ENCODE measurements at places on chromosomes 16 and 17. TPM values are rescaled to one million over a fixed set of nuclear protein-coding genes. Genes with fewer than 3 reads are reported as not detected.
A peak's percentile ranks its signal among the peaks of the same experiment; 100 is the strongest.

- DNase-seq: no peak
Observed at GRCh38 chr17:60060474-60060873, 18.2 kb downstream of the HEATR6 start.

The OTOA gene
- total RNA-seq: not detected

DNA sequence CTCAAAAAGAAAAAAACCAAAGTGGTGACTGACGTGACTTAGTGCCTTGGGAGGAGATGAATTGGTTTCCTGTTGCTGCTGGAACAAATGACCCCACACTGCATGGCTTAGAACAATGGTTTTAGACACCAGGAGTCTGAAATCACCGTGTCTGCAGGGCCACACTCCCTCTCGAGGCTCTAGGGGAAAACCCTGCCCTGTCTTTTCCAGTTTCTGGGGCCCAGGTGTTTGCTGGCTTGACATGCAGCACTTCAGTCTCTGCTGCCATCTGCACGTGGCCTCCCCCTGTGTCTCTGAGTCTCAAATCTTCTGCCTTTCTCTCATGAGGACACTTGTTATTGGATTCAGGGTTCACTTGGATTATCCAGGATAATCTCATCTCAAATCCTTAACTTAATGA is 323.8 kb upstream of the TNRC6C start:
- no peak for DNase-seq

The GALR2 gene
- total RNA-seq: not detected

DNA sequence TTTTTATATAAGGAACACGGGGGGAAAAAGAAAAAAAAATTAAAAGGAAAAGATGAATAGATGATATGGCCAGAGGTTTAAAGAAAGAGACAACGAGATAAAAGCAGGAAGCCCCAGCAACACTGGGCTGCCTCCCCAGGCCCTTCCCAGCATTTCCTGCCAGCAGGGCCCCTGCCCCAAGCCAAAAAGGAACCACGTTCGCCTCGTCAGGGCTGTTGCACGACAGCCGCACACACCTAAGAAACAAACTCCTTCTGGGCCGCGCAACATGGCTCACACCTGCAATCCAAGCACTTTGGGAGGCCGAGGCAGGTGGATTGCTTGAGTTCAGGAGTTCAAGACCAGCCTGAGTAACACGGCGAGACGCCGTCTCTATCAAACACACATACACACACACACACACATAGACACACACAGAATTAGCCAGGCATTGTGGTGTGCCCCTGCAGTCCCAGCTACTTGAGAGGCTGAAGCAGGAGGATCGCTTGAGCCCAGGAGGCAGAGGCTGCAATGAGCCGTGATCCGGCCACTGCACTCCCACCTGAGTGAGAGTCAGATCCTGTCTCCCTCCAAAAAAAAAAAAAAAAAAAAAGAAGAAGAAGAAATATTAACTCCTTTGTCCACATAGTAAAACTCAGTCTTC is 83.0 kb downstream of the ANKRD11 start:
- DNase-seq: no peak

DNA sequence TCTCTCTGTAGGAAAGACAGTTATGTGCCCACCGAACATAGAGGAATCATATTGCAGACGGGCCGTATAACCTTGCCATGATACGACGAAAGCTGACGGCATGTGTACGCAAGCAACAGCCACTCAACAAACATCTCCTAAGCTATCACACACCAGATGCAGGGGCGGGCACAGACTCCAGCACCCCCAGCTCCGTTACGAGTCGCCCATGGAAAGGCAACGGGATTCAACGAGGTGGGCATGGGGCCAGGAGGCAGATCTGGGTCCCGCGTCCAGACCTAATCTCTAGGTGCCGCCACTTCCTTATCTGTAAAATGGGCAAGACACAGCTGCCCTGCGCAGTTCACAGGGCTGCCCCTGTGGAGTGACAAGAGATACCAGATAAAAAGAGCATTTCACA is 35.6 kb downstream of the ABR start:
- DNase-seq: no peak

- peak; percentile 51 for DNase-seq
Observed at GRCh38 chr17:60134396-60135150, 15.2 kb upstream of the CA4 start.

DNA sequence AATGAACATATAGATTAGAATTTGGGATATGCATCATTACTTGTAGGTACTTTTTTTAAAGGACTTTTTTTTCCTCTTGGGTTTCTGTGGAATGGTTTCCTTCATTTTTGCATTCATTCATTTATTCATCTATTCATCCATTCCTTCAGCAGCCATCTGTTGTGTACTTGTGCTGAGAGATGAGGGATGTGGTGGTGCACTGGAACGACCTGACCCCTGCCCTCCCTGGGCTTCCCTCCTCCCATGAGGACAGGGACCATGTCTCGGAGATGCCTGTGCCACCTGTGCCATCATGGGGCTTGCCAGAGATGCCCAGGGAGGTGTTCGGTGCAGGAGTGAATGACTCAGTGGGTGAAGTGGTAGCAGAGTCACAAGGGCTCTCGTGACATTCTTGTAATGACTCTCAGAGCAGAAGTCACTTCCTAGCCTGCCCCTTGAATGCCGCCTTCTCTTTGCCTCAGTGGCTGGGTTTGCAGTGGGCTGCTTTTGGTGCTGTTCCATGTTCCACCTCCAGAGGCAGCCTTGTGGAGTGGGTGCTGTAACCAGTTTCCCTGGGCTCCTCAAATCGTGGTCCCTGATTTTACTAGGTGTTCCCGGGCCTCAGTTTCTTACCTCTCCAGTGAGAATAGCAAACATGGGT is 43.9 kb downstream of the CLEC16A start:
- DNase-seq: no peak

- peak; percentile 27 for DNase-seq
Observed at GRCh38 chr16:67883872-67884261, 818 bp upstream of the NRN1L start.

DNA sequence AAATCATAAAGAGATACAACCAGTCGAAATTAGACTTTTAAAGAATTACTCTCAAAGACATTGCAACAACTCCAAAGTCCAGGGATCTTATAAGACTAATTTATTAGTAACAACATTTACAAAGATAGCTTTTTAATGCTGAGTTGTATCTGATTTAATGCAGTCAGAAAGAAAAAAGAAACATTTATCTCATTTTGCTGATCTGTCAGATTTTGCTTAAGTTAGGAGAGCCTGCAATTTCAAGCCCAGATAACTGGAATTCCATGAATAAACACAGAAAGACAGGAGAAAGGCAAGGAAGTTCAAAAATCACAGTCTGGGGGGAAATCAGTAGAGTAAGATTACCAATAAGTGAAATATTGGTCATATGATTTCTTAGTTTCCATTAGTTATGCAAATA is 22.9 kb downstream of the SLFN11 start:
- DNase-seq: no peak

GRCh38 chr17:34255381-34255732 is 272 bp downstream of the CCL2 start:
- no peak for DNase-seq

GRCh38 chr17:57125866-57126265 is 40.8 kb downstream of the AKAP1 start:
- DNase-seq: no peak

The SLC12A3 gene
- not detected for total RNA-seq

The CDK5R1 gene
- 3.4 TPM for total RNA-seq

GRCh38 chr16:81036751-81037350 is 1.2 kb downstream of the ATMIN start:
- peak; percentile 7 for DNase-seq

DNA sequence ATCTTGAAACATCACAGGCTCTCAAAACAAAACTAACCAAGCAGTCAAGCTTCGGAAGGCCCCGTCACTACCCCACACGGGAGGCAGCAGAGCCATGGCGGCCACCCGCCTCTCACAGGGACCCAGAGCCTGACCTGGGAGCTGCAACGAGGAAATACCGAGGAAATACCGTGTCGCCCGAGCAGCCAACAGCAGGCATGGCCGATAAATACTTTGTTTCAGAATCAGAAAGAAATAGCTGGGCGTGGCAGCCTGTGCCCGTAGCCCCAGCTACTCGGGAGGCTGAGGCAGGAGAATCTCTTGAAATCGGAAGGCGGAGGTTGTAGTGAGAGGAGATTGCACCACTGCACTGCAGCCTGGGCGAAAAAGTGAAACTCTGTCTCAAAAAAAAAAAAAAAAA is 6.9 kb downstream of the LMF1 start:
- DNase-seq: no peak

The GAS2L2 gene
- not detected for total RNA-seq

GRCh38 chr16:79355600-79356358 is 244.8 kb downstream of the MAF start:
- no peak for DNase-seq

GRCh38 chr17:50807009-50807408 is 28.4 kb upstream of the WFIKKN2 start:
- no peak for DNase-seq

The MEIOC gene
- total RNA-seq: under 0.01 TPM

DNA sequence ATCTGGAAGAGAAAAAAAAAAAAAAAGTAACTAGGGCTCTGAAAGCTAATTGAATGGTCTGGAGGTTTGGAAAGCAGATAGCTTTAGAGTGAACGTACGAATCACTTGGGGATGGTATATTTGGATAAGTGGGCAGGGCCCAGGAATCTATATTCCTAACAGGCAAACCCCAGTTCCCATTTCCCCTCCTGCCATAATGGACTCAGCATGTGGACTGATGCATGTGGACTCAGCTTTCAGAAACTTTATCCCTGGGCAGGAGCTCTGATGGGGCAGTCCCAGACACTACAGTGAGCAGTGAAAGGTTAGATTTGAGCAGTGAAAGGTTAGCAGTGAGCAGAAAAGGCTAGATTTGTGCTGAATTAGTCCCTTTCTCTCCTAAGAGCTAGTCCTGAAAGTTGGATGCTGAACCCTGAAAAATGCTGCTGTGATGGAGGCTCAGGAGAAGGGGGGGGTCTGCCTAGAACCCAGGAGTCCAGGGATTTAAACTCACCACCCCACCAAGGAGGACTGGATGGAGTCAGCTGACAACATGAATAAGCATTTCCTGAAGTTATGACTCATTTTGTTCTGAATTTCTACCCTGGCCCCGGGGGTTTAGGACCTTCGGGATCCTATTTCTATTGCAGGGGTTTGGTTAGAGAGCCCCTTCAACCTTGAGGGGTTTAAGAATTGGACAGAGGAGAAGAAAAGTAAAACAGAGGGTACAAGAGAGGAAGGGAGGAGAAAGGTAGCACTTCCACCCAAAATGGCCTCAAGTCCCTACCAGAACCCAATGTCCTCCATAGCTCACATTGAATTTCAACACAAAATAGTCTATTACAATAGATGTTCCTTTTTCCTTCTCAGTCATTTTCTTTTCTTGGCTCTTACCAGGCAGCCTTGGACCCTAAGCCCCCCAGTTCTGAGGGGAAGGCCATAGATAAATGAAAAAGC is 10.3 kb upstream of the FZD2 start:
- DNase-seq: peak; percentile 66

- no peak for DNase-seq
Observed at GRCh38 chr17:77253611-77254051, 112.9 kb downstream of the SEC14L1 start.

- DNase-seq: no peak
Observed at GRCh38 chr16:81630635-81631031, 148.5 kb upstream of the PLCG2 start.

The TRPV2 gene
- total RNA-seq: 123 TPM

GRCh38 chr16:30409125-30410060 is 2.0 kb downstream of the ZNF771 start:
- DNase-seq: peak; percentile 75

DNA sequence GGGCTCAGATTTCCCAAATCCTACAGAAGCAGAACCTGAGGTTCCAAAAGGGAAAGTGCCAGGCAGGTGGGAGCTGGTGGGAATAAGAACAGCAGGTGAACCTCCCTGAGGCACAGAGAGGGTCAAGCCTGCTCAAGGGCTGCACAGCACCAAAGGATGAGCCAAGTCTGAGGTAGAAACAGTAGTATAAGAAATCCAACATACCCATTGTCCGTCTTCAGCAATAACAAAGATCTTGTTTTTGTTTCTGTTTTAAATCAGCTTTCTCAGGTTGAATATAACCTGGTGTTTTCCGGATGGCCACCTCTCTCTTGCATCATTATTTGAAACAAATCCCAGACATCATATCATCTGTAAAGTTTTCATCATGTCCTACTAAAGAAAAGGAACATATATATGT is 10.6 kb upstream of the CES3 start:
- no peak for DNase-seq

The FOXK2 gene
- total RNA-seq: 17.1 TPM

- DNase-seq: no peak
Observed at GRCh38 chr16:48137822-48138221, 18.0 kb downstream of the ABCC12 start.

The APOBR gene
- total RNA-seq: not detected

The SEZ6 gene
- not detected for total RNA-seq

DNA sequence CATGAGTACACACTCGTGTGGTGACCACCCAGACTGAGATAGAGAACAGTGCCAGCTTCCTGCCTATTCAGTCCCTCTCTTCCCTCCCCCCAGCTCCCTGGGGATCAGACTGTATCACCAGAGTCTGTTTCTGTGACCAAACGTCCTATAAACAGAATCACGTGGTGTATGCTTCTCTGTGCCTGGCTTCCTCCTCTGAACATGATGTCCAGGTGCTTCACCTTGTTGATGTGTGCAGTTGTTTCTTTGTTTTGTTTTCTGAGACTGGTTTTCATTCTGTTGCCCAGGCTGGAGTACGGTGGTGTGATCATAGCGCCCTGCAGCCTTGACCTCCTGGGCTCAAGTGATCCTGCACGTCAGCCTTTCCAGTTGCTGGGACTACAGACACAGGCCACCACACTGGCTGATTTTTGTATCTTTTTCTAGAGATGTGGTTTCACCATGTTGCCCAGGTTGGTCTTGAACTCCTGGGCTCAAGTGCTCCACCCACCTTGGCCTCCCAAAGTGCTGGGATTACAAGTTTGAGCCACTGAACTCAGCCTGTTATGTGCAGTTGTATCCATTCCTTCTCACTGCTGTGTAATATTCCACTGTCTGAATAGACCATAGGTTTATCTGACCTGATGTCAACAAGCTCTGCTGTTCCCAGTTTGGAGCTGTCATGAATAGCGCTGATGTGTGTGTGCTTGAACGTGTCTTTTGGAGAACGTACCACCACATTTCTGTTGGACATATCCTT is 28.9 kb upstream of the PRM1 start:
- DNase-seq: no peak

DNA sequence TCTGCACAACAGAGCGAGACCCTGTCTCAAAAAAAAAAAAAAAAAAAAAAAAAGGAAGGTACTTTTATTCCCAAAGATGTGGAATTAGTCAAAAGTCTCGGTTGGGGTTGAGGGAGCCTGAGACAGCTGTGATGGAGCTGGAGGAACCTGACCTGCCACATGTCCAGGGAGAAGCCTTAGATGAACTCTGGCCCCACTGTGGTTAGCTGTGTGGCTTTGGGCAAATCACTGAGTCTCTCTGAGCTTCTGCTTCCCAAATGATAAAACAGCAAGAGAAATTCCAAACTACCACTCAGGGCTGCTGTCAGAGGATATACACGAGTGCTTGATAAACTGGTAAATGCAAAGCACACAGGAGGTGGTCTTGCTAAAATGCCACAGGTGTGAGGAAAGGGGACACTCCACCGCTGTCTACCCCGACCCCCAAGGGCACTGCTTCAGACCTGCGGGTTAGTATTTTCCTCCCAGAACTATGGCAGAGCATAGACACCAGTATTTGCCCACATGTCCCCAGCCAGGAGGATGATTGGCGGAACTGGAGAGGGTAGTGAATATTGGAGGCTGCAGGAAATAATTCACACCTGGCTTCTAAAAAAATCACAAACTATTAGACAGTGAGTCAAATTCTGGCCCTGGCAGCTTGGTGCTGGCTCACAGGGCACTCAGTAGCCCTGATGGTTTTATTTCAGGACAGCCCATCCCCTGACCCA is 14.7 kb downstream of the DRC3 start:
- no peak for DNase-seq

GRCh38 chr17:50923611-50924010 is 57.5 kb upstream of the TOB1 start:
- DNase-seq: peak; percentile 22

The KREMEN2 gene
- 0.24 TPM for total RNA-seq

The CDRT15L2 gene
- total RNA-seq: not detected
